Placental epithelial cell (primary cell): ENCODE measurements at places on chromosomes 1 and 21. TPM values are rescaled to one million over a fixed set of nuclear protein-coding genes. Genes with fewer than 3 reads are reported as not detected.

IL19 gene
- total RNA-seq = not detected in 2 replicates

TBX15 gene
- total RNA-seq = under 0.01 TPM in 1 of 2 replicates, not detected in the other

TTC22 gene
- total RNA-seq = 17.3 and 22.6 TPM in 2 replicates

C1orf185 gene
- total RNA-seq = not detected in 2 replicates

EFHD2 gene
- 32.2 and 50.3 TPM in 2 replicates for total RNA-seq

LDLRAD1 gene
- total RNA-seq = not detected in 2 replicates

SLAMF9 gene
- 4.7 and 6.8 TPM in 2 replicates for total RNA-seq

FMO5 gene
- 0.98 and 2.4 TPM in 2 replicates for total RNA-seq

SPRR2A gene
- not detected in 2 replicates for total RNA-seq

GPR153 gene
- total RNA-seq = 0.87 and 2.0 TPM in 2 replicates

RNU1-2 gene
- under 0.01 TPM in 2 replicates for total RNA-seq

NPHS2 gene
- not detected in 2 replicates for total RNA-seq

HEYL gene
- total RNA-seq = not detected in 2 replicates

UQCRHL gene
- 0.65 and 2.7 TPM in 2 replicates for total RNA-seq

FNDC10 gene
- 2.7 and 5.3 TPM in 2 replicates for total RNA-seq

SPRR5 gene
- total RNA-seq = not detected in 2 replicates

TP73 gene
- 0.39 and 0.98 TPM in 2 replicates for total RNA-seq

SPATA46 gene
- total RNA-seq = not detected in 2 replicates

S100A2 gene
- total RNA-seq = 5.2 and 8.2 TPM in 2 replicates

CRYAA gene
- not detected in 2 replicates for total RNA-seq

RNU1-1 gene
- total RNA-seq = under 0.01 TPM in 2 replicates
